ENCODE measurements at places on chromosomes 13 and 19.
A peak's percentile ranks its signal among the peaks of the same experiment; 100 is the strongest.

GRCh38 chr19:46866407-46867136 is 5.8 kb downstream of the ARHGAP35 start:
- DNase-seq, result no peak

DNA sequence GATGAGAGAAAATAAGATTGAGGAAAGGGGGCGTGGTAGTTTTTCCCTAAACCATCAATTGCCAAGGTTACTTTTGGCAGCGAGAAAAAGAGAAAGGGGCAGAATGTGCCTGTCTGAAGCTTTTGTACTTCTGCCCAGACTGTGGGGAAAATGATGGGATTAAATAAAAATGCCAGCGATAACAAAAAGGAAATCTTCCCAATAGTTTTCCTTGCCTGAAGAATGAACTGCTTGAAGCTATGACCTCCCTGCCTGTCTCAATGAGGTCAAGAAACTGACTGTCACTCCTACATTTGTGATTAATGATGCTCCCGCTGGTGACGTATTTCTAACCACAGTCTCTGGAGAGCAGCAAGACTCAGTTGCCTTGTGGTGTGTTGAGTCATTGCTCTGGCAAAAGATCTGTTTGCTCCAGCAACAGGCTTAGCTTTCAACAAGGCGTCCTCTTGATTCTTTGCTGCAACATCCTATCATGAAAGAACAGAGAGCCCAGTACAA is 1051.5 kb downstream of the DIAPH3 start:
- DNase-seq, result no peak

DNA sequence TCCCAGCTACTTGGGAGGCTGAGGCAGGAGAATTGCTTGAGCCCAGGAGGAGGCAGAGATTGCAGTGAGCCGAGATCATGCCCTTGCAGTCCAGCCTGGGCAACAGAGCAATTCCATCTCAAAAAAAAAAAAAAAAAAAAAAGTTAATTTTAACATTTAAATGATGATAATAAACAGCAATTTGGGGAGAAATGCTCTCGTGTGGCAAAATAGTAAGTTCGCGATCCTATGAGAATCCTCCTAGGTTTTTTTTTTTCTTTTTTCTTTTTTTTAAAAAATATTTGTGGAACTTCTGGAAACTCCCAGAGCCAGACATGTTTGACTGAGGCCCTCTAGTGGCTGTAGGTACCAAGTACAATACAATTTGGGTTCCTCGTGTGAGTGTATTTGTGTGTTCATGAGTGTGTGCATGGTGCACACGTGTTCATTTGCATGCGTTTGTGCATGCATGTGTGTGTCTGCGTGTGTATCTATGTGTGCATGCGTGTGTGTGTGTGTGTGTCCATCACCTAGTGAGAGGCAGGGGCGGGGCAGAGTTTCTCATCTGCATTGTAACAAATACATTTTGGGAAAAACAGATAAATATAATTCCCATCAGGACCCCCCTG is 31.2 kb downstream of the TMPRSS9 start:
- DNase-seq, result no peak

- no peak for DNase-seq
Observed at GRCh38 chr13:21905486-21905885, 234.6 kb downstream of the FGF9 start.

GRCh38 chr13:89950225-89950624 is 1397.3 kb upstream of the MIR17HG start:
- DNase-seq, result no peak

DNA sequence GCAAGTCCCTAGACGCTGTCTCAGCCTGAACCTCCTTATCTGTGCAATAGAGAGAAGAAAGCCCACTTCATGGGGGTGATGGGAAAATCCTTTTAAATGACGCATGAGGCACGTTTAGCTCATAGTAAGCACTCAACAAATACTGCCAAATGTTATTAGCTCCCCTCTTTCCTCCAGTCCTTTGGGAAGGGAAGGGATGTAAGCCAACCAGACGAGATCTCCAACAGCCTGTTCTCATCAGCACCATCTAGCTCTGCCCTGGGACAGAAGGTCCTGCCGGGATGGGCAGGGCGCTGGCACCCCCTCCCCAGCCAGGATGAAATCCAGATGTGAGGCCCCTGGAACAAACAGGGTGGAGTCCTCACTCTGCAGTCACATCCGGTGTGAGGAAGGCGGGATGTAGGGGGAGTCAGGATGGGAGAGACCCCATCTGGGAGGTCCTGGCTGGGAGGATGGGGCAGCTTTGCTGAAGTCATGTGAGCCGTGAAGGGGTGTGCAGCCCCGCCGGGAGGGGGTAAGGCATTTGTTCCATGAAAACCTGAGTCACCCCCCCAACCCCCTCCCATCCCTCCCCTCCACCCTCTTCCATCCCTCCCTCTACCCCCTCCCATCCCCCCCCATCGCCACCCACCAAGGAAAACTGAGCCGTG is 4.6 kb downstream of the S1PR2 start:
- DNase-seq, result peak; percentile 90

DNA sequence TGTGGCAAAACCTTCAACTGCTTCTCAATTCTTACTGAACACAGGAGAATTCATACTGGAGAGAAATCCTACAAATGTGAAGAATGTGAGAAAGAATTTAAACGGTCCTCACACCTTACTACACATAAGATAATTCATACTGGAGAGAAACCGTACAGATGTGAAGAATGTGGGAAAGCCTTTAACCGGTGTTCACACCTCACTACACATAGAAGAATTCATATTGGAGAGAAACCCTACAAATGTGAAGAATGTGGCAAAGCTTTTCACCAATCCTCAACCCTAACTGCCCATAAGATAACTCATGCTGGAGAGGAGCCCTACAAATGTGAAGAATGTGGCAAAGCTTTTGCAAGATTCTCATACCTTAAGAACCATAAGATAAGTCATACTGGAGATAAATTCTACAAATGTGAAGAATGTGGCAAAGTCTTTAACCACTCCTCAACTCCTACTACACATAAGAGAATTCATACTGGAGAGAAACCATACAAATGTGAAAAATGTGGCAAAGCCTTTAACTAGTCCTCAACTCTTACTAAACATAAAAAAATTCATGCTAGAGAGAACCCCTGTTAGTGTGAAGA is 111.7 kb downstream of the ZNF100 start:
- no peak for DNase-seq

GRCh38 chr13:33640832-33641231 is 177.1 kb upstream of the RFC3 start:
- no peak for DNase-seq

GRCh38 chr19:4748589-4748988 is 24.9 kb upstream of the DPP9 start:
- DNase-seq, result no peak

DNA sequence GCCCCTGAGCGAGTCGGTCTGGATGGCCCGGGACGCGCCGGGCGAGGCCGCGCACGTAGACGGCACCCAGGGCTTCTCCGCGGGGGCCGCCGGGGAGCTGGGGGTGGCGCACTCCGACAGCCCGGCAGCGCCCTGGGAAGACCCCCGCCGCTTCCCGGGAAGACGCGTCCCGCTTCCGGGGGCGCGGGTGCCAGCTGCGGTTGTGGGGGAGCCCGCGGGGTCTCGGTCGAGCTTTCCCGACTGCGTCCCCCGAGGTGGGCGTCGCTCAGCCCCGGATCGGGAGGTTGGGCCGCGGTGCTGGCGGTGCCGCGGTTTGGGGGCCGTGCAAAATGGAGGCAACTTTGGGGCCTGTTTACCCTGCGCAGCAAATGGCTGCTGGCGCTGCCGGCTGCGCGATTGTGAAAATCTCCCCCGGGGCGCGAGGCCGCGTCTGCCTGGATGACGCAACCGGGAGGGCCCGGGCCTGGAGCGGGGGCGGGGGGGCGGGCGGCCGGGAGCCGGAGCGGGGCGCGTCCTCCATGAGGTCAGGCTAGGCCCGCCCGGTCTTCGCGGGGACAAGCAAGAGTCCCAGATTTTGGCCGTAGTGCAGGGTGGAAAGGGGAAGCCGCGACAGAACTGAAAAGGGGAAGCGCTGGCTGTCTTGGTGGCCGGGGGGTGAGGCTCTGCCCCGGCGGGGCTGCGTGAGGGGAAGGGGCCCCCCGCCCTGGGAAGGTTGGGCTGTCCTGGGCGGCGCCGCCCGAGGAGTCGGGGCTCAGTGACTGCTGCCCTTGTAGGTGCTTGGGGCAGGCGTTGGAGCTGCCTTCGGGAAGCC is 11.3 kb downstream of the PEAK3 start:
- DNase-seq, result peak; percentile 90

DNA sequence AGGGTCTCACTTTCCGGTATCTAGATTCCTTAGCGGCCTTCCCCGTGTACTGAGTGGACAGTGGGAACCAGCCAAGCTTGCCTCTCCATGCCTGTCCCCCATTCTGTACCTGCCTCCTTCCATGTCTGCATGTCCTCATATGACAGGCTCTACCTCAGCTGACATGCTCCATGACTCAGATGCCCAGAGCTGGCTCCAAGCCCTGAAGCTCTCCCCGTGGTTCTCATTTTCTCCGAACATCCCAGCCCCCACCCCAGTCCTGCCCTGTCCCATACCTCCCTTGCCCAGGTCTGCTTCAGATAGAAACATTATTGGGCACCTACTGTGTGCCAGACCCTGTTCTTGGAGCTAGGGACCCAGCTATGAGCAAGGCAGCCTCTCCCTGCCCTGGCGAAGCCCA is 17.1 kb upstream of the SHFL start:
- no peak for DNase-seq

DNA sequence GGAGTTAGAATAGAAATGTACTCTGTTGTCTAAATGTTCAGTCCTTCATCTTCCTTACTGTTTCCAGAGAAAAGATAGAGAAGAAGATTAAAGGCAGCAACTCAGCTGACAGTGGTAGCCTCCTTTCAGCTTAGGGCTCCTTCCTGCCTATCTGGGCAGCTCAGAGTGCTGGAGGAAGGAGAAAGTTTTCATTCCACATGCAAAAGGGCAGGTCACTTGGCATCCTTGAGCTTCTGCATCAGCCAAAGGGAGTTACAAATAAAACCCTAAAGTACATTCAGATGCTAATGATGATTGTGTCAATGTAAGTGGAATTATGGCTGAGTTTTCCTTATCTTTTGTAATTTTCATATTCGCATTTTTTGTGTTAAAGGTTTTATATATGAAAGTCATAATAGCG is 58.9 kb downstream of the ESD start:
- no peak for DNase-seq

GRCh38 chr19:2478756-2479555 is 3.0 kb downstream of the GADD45B start:
- peak; percentile 82 for DNase-seq

GRCh38 chr13:45876781-45877180 is 25.2 kb upstream of the SIAH3 start:
- DNase-seq, result no peak

GRCh38 chr13:33550885-33551284 is 265.3 kb upstream of the STARD13 start:
- no peak for DNase-seq

- DNase-seq, result no peak
Observed at GRCh38 chr13:106145997-106146864, 389.2 kb downstream of the EFNB2 start.

DNA sequence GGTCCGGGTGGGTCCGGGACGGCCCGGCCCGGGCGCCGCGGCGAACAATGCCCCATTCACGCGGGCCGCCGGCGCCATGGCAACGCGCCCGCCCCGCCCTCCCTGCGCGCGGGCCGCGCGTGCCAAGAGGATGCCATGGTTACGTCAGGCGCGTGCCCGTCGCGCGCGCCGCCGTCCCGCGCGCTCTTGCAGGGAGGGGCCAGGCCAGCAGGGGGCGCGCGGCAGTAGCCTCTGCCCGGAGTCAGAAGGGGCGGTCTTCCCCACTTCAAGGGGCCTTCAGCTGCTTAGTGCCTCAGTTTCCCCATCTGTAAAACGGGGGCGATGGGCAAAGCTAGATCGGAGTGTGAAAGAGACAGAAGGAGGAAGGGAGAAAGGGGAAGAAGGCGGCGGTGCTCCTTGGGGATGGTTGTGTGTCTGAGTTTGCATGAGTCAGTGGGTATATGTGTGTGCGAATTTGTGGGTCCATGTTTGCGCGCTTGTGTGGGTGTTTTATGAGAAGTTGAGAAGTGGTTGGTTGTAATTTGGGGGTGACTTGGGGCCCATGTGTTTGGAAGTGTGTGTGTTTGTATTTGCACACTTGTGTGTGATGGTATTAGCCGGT is 11.6 kb upstream of the NFIX start:
- peak; percentile 92 for DNase-seq

GRCh38 chr13:114311908-114312307 is 2.4 kb upstream of the CHAMP1 start:
- no peak for DNase-seq

DNA sequence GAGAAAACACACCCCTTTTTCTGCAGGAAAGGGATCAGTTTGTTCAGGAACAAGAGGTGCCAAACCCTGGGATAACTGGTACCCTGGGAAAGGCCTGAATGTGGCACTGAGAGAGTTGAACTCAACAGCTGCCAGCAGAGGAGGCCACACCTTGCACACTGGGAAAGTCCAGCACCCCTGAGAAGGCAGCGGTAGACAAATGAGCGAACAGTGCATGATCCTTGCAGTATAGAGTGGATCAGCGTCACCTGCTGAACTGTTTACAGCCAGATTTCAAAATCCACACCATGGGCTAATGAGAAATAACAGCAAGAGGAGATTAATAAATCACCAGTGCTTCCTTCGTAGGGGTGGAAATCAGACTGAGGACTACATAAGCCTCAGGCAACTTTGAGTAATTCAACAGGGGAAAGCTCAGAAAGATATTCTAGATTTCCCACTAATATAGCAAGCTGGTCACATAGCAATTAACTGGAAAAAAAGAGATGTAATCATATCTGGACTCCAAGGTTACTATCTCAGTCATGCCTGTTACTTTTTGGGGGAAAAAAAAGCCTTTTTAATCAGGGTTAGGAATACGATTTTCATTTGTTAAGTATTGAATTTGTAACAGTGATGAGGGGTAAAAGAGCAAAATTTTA is 52.0 kb downstream of the DCT start:
- no peak for DNase-seq

- DNase-seq, result no peak
Observed at GRCh38 chr13:101757446-101758039, 305.1 kb downstream of the ITGBL1 start.

DNA sequence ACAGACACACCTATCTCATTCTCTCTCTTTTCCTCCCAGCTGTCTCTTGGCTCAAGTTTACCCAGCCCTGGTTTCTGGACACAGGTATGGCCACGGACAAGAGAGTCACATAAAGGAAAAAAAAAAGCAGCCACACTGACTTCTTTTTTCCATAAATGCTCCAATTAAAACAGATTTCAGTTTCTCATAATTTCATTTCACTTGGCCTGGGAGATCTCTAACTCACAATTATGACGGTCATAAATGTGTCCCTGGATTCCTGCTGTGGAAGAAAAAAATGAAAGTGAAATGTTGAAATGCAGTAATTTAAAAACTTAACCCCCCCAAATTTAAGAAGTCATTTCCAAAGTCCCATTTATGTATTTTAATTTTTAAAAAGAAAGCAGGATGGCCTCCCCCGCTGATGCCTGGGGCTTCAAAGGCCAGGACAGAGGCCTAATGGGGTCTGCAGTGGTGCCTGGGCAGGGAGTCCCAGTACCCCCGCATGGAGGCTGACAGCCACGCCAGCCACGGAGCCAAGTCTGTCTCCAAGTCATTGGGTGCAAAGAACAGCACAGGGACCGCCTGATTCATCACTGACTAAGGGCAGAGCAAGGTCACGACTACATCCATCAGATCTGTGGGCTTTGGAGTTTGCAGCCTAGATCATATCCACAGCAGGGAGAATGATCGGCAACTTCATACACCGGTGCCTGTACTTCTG is 79.7 kb downstream of the TSHZ3 start:
- DNase-seq, result no peak

- peak; percentile 48 for DNase-seq
Observed at GRCh38 chr13:97257800-97258799, 36.0 kb downstream of the MBNL2 start.
